ENCODE measurements at places on chromosomes 3 and 15.
A peak's percentile ranks its signal among the peaks of the same experiment; 100 is the strongest.

DNA sequence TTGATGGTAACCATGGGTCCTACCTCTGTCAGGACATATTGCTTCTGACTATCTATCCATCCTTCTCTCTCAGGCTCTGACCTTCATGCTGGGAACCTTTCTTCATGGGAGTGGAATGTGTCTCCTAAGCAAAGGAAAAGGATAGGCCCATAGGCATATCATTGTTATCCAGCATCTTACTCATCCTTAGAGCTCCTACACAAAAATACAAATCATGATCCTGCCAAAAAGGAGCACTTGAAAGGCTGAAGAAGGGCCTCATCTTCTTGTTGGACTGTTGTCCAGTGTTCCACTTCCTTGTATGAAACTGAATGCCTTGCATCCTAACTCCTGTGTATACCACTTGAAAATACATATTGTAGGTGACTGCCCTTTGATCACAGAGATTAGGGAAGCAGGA, 96.1 kb upstream of the SOX2 start:
- DNase-seq: no peak
- no peaks in the 10 kb centered on the region for H3K36me3 ChIP-seq
- H3K4me1 ChIP-seq: no peaks in the 10 kb centered on the region
- H3K27me3 ChIP-seq: no peaks in the 10 kb centered on the region
- H3K27ac ChIP-seq: no peak overlapping the region

- peaks cover 4% of the 10 kb centered on the region for H3K27me3 ChIP-seq
- no peak for DNase-seq
- H3K4me3 ChIP-seq: no peak overlapping the region
These were observed 220.0 kb downstream of the MEIS2 start for GRCh38 chr15:36880224-36880912.

- no peak for DNase-seq
- no peak overlapping the region for H3K27ac ChIP-seq
- no peaks in the 10 kb centered on the region for H3K36me3 ChIP-seq
These were observed 179.4 kb upstream of the ADAMTS9 start for GRCh38 chr3:64867224-64867623.

GRCh38 chr3:56761887-56762651, 39.7 kb downstream of the ARHGEF3 start:
- H3K4me1 ChIP-seq: no peaks in the 10 kb centered on the region
- H3K36me3 ChIP-seq: peaks cover 73% of the 10 kb centered on the region
- no peak for DNase-seq
- H3K27me3 ChIP-seq: no peaks in the 10 kb centered on the region
- no peak overlapping the region for H3K4me3 ChIP-seq

GRCh38 chr15:99324082-99324620, 72.9 kb downstream of the LRRC28 start:
- peaks cover 3% of the 10 kb centered on the region for H3K36me3 ChIP-seq
- H3K27me3 ChIP-seq: no peaks in the 10 kb centered on the region

DNA sequence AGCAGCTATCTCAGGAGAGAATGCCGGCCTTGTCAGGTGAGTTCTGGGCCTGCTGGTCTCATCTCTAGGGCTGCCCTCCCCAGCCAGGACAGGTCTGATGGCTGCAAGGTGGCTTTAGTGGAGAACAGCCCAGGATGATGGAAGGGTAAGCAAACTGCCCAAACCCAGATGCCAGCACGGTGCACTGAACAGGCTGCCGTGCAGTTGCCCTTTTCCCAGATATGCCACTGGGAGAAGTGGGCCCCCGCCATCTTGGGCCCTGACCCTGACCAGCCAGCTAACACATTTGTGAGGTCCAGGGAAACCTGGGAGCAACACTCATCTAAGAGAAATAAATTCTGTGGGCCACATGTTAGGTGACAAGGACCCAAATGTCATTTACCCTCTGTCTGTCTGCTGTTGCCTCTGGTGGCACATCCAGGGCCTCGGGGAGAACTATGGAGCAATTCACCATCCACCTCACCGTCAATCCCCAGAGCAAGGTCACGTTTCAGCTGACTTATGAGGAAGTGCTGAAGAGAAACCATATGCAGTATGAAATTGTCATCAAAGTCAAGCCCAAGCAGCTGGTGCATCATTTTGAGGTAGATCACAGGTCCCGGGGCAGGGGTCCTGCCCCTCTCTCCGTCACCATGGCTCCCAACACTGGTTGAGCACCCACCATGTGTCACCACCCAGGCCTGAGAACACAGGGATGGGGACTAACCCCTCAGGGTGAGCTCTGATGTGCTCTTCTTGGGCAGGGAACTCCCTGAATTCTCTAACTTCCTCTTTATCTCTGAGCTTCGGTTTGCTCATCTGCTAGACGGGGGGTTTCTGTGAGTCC, 1.8 kb downstream of the ITIH1 start:
- peaks cover 6% of the 10 kb centered on the region for H3K27me3 ChIP-seq
- H3K4me1 ChIP-seq: no peaks in the 10 kb centered on the region
- no peak overlapping the region for H3K27ac ChIP-seq
- H3K4me3 ChIP-seq: no peak overlapping the region
- H3K36me3 ChIP-seq: no peaks in the 10 kb centered on the region

GRCh38 chr3:58043933-58044332, 35.7 kb downstream of the FLNB start:
- no peaks in the 10 kb centered on the region for H3K36me3 ChIP-seq
- H3K27me3 ChIP-seq: no peaks in the 10 kb centered on the region
- peak overlapping the region; percentile 93 for H3K27ac ChIP-seq
- DNase-seq: no peak
- H3K4me3 ChIP-seq: no peak overlapping the region
- peaks cover 61% of the 10 kb centered on the region for H3K4me1 ChIP-seq

DNA sequence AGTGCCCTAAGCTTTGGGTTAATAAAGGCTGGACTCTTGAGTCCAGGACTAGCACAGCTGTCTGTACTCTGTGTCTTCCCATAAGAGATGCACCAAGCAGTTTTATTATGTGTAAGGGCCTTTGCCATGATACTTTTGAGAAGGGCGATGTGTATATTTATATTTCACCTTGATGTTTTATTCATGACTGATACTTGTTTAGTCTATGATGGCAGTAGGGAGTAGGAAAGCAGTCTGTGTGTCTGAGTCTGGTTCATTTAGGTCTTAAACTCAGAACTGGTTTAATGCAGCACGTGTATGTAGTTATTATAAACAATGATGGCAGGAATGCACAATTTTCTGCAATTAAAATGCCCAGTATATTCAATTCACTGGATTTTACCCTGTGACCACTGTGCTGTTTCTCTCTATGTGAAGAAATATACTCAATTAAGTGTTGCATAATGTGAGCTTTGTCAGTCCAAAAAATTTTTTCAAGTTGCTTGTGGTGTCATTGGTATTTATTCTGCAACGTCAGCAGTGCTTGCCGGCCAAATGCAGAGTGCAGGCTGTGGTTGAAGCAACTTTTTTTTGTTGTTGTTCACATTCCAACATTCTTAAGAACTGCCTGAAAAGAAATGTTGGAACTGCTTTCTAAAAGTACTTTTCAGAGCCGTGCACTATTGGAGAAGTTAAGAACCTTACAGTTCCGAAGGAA, 423.7 kb upstream of the SEMA6D start:
- no peak overlapping the region for H3K27ac ChIP-seq
- H3K4me1 ChIP-seq: no peaks in the 10 kb centered on the region
- no peaks in the 10 kb centered on the region for H3K27me3 ChIP-seq

- no peak for DNase-seq
- H3K4me3 ChIP-seq: no peak overlapping the region
- no peak overlapping the region for H3K27ac ChIP-seq
- no peaks in the 10 kb centered on the region for H3K4me1 ChIP-seq
- no peaks in the 10 kb centered on the region for H3K27me3 ChIP-seq
- no peaks in the 10 kb centered on the region for H3K36me3 ChIP-seq
These were observed 1017.4 kb downstream of the SQOR start for GRCh38 chr15:46652266-46652665.

- H3K36me3 ChIP-seq: no peaks in the 10 kb centered on the region
- no peak overlapping the region for H3K4me3 ChIP-seq
- no peaks in the 10 kb centered on the region for H3K27me3 ChIP-seq
- peaks cover 3% of the 10 kb centered on the region for H3K4me1 ChIP-seq
- no peak for DNase-seq
These were observed 8.8 kb downstream of the RASGRP1 start for GRCh38 chr15:38555686-38556334.

DNA sequence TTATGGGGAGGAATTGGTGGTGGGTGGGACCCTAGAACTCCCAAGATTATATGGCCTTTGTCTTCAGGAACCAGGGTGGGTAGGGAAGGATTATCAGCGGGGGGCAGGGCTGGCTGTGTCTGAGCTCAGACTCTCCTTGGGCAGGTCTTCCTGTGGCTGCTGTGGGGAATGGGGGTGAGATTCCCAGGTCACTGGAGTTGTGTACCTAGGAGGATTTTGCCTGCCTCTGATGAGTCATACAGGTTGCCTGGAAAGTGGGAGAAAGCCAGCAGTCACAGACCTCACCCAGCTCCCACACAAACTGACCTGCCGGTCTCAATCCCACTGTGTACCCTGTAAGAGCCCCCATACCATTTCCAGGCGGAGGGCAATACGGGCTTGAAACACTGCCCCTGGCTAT, 209.9 kb upstream of the CNTN3 start:
- H3K27me3 ChIP-seq: no peaks in the 10 kb centered on the region
- no peak overlapping the region for H3K4me3 ChIP-seq
- DNase-seq: no peak
- no peaks in the 10 kb centered on the region for H3K4me1 ChIP-seq

GRCh38 chr3:195356151-195357086, 85.5 kb upstream of the XXYLT1 start:
- no peak for DNase-seq
- H3K27me3 ChIP-seq: no peaks in the 10 kb centered on the region
- H3K36me3 ChIP-seq: peaks cover 11% of the 10 kb centered on the region
- H3K4me1 ChIP-seq: no peaks in the 10 kb centered on the region

- no peak for DNase-seq
- no peaks in the 10 kb centered on the region for H3K36me3 ChIP-seq
- H3K4me1 ChIP-seq: no peaks in the 10 kb centered on the region
- no peak overlapping the region for H3K4me3 ChIP-seq
These were observed 215.1 kb upstream of the UBE2E1 start for GRCh38 chr3:23590424-23591273.

DNA sequence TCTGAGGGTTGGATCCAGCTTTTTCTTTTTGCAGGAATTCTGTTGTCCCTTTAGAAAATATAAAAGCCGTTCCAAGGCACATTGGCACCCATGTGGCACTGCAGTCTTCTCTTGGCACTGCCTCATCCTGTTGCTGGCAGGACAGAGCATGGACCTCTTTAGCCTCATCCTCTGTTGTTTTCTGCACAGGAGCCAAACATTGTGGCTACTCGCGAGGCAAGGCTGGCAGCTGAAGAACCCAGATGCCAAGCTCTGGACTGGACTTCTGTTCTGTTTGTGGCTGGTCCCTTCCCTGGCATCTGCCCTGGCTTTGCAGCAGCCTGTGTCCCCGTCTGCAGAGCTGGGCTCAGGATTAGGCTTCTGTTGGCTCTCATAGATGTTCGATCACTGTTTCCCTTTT, 224.7 kb upstream of the TBC1D5 start:
- H3K27ac ChIP-seq: peak overlapping the region; percentile 98
- no peaks in the 10 kb centered on the region for H3K36me3 ChIP-seq
- no peak for DNase-seq
- H3K4me1 ChIP-seq: peaks cover 90% of the 10 kb centered on the region

DNA sequence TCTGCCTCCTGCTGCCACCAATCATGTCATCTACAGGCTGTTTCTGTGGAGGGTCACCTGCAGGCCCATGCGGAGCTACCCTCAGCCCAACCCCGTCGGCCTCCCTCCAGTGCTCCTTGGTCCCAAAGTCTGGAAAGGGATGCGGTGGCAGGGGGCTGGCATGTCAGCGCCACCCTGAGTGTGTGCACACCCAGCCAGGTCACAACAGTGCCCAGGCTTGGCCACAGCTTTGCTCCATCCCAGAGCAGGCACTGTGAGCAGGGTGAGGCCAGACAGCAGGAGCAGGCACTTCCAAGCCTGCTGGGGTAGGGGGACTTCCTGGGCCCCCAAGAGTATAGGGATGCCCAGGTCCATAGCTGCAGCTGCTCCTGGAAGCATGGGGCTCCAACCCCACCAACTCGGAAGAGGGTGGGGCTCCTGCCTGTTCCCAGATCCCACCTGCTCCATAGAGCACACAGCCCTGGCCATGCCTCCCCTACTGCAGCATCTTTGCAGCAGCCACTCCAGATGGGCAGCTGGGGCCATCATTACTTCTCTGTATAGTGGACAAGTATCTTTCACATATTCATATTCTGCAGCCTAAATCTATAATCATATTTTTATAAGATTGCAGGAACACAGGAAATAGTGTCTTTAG, 109.3 kb downstream of the CBLB start:
- H3K4me3 ChIP-seq: no peak overlapping the region
- H3K27me3 ChIP-seq: no peaks in the 10 kb centered on the region
- no peak overlapping the region for H3K27ac ChIP-seq
- DNase-seq: no peak
- H3K4me1 ChIP-seq: peaks cover 2% of the 10 kb centered on the region

DNA sequence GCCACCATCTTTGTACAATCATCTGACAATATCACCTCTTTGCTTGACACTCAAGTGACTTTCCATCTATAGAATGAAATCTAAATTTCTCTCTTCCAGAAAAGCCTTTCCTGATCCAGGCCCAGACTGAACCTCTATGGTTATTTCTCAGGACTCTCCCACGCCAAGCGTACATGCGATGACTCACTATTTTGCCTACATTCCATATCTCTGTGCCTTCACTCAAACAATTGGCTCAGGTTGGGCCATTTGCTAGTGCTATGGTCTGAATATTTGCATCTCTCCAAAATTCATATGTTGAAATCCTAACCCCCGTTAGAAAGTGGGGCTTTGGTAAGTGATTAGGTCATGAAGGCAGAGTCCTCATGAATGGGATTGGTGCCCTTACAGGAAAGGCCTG, 43.9 kb downstream of the ST3GAL6 start:
- H3K36me3 ChIP-seq: peaks cover 45% of the 10 kb centered on the region
- no peak overlapping the region for H3K4me3 ChIP-seq
- no peaks in the 10 kb centered on the region for H3K4me1 ChIP-seq
- H3K27ac ChIP-seq: no peak overlapping the region

DNA sequence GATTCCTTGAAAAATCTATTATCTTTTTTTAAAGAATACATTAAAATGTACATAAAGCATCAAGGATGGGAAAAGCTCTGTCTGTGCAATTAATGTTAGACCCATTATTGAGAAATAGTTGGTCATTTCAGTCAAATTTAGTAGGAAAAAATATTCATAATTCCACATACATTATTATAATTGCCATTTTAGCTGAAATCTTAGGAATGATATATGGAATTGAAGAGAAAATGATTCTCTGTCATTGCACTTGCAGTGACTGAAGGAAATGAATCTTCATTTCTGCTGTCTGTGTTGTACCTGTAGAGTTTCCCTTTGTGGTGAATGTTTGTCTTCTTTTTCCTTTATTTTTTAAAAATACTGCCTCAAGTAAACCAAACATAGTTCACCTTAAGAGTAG, 473.9 kb downstream of the C3orf38 start:
- H3K27ac ChIP-seq: no peak overlapping the region
- no peaks in the 10 kb centered on the region for H3K4me1 ChIP-seq
- DNase-seq: no peak
- no peaks in the 10 kb centered on the region for H3K36me3 ChIP-seq
- H3K4me3 ChIP-seq: no peak overlapping the region

- no peaks in the 10 kb centered on the region for H3K4me1 ChIP-seq
- H3K27ac ChIP-seq: no peak overlapping the region
- peaks cover 72% of the 10 kb centered on the region for H3K36me3 ChIP-seq
- DNase-seq: no peak
- H3K27me3 ChIP-seq: no peaks in the 10 kb centered on the region
- no peak overlapping the region for H3K4me3 ChIP-seq
These were observed 121.6 kb downstream of the ADAMTS17 start for GRCh38 chr15:100220058-100220768.
